ENCODE measurements at places on chromosomes 13 and 19.

DNA sequence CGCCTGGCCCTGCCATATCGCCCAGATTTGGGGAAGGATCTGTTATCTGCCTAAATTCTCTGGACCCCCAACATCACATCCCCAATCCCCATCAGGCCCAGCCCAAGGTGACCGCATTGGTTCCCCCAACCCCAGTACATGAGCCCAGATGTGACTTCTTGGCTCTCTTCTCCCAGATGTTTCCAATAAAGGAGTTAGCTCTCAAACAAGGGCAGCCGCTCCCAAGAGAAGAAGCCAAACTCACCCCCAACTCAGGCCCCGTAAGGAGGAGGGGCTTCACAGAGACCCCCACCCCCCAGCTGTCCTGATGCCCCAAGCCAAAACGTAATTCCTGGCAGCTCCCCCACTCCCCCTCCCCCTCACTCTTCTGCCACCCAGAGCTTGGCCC lies 6.9 kb downstream of the FBN3 start:
- no peak for DNase-seq

GRCh38 chr19:18995804-18996241 lies 37.5 kb downstream of the SUGP2 start:
- DNase-seq: peak; percentile 46

- no peak for DNase-seq
These were observed 2.5 kb downstream of the NAPA start for GRCh38 chr19:47512183-47512947.

GRCh38 chr13:58190577-58190976 lies 559.0 kb downstream of the PCDH17 start:
- no peak for DNase-seq

DNA sequence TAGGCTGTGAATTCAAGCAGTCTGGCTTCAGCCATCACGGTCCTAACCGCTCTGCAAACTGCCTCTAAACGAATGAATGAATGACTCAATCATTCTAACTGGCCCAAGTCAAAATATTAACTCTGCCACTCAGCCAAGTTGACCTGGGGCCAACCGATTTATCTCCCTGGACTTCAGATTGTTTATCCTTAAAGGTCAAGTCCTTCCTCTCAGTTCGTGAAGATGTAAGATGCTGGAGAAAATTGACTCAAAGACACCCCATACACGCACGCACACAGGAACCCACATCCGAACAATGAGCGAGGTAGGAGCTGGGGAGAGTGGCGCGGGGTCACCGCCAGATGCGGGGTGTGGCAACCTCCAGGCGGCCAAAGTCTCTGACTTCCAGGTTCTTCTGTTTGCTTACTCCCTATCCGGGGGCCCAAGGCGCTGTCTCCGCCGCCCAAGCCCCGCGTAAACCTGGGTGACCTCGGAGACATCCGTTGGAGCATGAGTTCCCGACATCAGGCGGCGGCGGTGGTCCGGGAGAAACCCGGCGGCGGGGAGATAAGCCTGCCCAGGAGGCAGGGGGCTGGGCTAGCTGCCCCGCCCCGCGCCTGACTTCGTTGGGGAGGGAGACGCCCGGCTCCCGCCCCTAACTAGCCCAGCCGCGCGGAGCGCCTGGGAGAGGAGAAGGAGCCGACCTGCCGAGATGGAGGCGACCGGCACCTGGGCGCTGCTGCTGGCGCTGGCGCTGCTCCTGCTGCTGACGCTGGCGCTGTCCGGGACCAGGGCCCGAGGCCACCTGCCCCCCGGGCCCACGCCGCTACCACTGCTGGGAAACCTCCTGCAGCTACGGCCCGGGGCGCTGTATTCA lies at the start of gene CYP2S1:
Gene CYP2S1 (plus strand): TSS at position 646 of the 856 bp plus-strand sequence. CDS start 46 bp downstream, at position 692.
- no peak for DNase-seq

DNA sequence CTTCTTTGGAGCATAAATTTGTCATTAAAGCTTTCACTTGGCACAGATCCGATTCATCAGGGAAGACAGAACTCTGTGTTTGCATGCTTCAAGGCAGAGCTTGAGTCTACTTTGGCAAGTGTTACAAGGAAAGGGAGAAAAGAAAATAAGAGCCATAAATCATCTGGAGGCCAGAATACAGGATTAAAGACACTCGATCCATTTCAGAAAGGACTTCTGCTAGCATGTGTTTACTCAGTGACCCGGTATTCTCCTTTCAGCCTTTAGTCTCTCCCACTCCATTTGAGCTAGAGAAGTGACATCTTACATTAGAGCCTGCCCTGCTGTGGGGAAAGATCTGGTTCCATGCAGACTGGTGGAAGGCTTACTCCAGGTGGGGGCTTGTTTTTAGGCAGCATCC lies 306.4 kb downstream of the KLF5 start:
- DNase-seq: no peak
